ENCODE measurements at places on chromosomes 16 and 17.

GRCh38 chr17:70053241-70054234 is 21.5 kb upstream of the KCNJ16 start:
- no peak for DNase-seq

DNA sequence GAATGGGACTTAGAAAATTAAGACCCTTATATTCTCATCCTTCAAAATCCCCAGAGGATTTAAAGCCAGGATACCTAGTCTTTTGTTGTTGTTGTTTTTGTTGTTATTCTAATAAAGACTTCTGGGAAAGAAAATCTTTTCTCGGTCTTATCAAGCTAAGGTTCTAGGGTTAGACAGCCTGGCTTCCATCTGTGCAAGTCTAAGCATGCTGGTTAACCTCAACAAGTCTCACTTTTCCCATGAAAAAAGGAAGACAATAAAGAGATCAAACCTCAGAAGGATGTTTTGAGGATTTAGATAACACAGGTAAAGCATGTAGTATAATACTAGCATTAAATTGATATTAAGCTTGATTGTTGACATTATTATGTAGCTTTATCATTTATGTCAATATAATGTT is 486.4 kb upstream of the SOX9 start:
- no peak for DNase-seq

DNA sequence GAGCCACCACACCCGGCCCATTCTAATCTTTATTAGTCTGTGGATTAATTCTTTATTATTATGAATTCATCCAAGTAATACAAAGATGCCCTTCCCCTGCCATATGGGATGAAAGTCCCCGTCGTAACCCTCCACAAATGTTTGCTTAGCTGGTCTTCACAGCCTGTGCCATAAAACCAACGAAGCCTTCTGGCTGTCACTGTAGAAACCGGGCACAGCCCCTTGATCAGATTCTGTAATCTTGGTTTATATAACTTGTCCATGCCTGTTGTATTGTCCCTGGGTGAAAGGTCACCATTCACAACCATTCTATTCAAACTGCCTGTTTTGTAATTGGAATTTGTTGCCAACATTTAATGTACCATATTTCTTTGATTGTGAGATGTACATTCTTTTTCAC is 66.5 kb downstream of the ATP2C2 start:
- no peak for DNase-seq

GRCh38 chr17:47831003-47831933 is at the start of the genes LRRC46 and MRPL10:
TSS of gene LRRC46 (plus strand) at chr17:47831670. CDS start at chr17:47831990, 320 bp downstream.
TSS of gene MRPL10 (minus strand) at chr17:47831541. CDS start at chr17:47831511, 30 bp downstream.
- DNase-seq = peak; percentile 76

DNA sequence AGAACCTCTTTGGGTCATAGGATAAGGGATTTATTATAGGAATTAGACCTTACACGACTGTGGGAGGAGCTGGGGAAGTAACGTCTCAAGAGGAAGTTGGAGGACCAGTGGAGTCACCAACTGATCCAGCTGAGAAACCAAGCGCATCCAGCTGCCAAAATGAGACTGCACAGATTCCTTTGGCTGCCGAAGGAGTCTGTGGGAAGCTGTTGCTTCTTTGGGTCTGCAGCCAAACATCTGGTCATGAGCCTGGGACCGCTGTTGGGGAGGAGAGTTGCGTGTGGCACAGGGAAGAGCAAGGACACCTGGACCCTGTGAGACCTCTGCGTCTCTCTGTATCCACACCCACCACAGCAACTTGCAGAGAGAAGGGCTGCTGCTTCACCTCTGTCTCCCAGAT is 2.4 kb upstream of the NACA2 start:
- DNase-seq = no peak

DNA sequence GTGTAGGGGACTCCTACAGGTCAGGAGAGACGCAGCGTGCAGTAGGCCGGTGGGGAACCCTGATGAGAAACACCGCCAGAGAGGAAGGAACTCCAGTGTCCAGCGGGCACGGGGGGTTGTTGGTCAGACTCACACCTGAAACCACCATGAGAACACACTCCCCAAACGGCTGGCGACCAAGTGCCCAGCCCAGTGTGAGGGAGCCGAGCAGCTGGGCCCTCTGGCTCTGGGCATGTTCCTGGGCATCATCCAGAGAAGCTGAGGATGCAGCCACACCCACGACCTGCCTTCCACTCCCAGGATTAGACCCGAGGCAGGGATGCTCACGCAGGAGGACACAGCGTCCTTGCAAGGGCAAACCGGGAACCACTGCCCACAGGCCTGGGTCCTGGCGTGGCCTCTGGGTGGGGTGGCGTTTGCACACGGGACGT is 108.3 kb upstream of the ZNF750 start:
- no peak for DNase-seq

- DNase-seq = peak; percentile 83
These were observed at the start of gene ORC6 for GRCh38 chr16:46689365-46690280. TSS of gene ORC6 (plus strand) at chr16:46689659. CDS start at chr16:46689706, 47 bp downstream.

GRCh38 chr17:49979748-49980479 is 10.9 kb downstream of the DLX4 start:
- DNase-seq = no peak

GRCh38 chr17:66702106-66702936 is 132.6 kb upstream of the CACNG5 start:
- DNase-seq = peak; percentile 14

DNA sequence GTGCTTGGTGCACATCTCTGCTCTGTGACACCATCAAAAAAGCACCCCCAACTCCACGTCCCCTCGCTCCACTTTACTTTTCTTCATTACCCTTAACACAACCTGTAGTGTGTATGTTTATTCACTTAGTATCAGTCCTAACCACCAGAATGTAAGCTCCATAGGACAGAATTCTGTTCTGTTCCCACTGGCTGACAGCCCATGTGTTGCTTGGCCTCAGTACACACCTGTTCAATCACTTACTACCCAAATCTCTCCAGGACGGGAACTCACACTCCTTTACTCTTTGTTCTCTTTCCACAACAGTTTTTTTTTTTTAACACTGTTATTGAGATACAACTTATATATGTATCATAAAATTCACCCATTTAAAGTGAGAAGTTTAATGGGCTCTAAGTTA is 119.6 kb downstream of the MAF start:
- DNase-seq = no peak

DNA sequence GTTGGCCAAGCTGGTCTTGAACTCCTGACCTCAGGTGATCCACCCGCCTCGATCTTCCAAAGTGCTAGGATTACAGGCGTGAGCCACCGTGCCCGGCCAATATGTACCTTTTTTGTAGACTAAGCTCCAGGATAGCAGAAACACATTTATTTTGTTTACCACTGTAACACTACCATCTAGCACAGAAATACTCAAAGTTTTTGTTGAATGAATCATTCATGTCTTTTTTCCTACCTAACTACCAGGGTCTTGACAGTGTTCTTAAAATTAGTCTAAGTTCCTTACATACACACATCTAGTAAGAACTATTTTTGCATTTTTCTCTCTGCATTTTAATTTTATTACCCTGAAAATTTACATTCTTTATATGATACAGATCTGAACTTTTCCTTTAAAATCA is 44.4 kb downstream of the AKAP10 start:
- DNase-seq = no peak

- DNase-seq = no peak
These were observed 2.6 kb upstream of the RASD1 start for GRCh38 chr17:17498606-17499301.

- DNase-seq = no peak
These were observed 498 bp upstream of the CLEC10A start for GRCh38 chr17:7080456-7081041.

DNA sequence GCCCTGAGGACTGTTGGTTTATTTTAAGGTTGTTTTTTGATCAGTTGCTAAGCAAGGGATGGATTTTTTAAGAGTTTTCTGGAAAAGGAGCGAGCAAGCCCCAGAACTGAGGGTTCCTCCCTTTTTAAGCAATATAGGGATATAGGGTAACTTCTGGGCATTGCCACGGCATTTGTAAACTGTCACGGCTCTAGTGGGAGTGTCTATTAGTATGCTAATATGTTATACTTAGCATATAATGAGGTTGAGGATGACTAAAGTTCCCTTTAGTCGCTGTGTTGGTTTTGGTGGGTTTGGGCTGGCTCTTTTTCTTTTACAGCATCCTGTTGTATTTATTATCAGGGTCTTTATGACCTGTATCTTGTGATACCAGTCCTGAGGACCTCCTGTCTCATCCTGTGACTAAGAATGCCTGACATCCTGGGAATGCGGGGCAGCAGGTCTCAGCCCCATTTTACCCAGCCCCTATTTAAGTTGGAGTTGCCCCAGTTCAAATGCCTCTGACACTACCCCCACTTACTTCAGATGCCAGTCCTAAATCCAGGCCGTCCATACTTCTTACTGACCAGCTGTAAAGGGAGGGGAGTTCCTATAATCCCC is 59.4 kb downstream of the MFSD11 start:
- no peak for DNase-seq

GRCh38 chr16:82699711-82700495 is 73.1 kb downstream of the CDH13 start:
- DNase-seq = peak; percentile 32

- no peak for DNase-seq
These were observed at the start of gene ACE for GRCh38 chr17:63476854-63477479. TSS of gene ACE (plus strand) at chr17:63477061. CDS start at chr17:63477095, 34 bp downstream.

DNA sequence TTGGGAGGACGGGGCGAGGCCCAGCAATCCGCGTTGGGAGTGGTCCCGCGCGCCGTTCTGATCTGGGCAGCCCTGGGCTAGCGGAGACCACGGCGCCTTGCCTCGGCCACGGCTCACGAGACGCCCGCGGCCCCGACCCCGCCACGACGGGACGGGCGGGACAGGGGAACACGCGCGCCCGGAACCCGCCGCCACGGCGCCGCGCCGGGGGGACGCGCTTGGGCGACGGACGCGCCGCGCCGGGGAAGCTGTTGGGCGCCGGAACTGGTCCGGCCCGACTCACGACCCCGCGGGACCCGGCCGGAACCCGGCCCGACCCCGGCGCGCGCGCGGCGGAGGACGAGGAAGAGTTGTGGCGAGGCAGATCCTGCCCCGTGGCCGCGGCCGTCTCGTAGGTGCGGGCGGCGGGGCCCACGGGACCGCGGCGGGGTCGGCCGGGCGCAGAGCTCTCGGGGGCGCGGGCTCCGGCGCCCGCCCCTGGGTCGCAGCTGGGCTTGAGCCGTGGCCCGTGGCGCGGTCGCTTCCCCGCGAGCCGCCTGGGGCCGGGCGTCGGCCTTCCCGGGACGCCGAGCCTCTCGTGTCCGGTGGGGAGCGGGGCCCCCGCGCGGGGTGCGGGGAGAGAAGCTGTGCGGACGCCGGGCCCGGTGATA is at the start of gene ACSF3:
Gene ACSF3, plus strand, starts transcription at position 251 of the 650 bp plus-strand sequence. CDS start 6,830 bp downstream, outside the sequence.
- DNase-seq = no peak

DNA sequence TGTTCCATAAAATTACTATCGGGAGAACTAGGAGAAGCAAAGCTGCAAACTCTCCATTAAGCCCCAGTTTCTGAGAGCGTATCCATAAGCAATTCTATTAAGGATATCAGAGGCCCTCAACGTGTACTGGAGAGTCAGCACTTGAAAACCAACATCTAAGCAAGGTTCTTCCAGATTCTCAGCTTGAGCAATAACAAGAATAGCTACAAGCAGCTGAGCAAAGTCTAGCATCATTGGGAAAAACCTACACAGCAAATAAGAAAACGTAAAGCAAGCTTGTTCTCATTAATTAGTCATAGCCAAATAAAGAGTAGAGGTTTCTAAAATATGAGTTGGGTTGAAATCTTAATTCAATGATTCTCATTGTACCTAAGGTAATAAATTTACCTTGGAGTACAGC is 26.9 kb upstream of the COX10 start:
- no peak for DNase-seq

DNA sequence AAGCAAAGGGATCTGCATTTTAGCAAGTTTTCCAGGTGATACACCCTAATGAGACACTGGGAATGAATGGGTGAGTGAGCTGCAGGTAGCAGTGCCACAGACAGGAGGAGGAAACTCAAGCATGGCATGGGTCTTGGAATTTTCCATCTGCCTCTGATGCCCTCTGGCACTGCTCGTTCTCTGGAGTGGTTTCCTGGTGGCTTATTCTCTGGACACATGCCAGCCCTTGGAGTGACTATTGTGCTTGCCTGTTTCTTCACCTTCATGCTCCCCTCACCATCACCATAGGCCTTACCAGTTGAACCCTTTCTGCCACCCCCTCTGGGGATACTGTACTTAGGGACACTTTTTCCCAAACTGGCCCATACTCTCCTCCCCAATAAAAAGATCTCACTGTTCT is 1.6 kb downstream of the COASY start:
- no peak for DNase-seq

DNA sequence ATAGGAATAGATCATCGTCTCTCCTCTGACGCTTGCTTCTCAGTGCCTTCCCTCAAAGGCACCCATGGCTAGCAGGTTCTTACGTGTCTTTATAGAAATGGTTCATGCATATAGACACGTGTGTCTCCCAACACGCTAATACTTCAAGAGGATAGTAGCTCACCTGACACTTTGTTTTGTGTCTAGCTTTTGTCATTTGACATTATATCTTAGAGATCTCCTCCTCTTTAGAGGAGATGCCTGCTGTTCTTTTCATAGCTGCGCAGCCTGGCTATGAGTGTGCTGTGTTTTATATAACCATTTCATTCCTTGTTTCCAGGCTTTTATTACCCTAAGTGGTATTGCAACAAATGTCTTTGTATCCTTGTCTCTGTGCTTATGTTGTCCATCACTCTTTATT is 411.7 kb downstream of the CPPED1 start:
- DNase-seq = no peak

GRCh38 chr17:63095459-63095858 is 129.4 kb downstream of the TANC2 start:
- no peak for DNase-seq

DNA sequence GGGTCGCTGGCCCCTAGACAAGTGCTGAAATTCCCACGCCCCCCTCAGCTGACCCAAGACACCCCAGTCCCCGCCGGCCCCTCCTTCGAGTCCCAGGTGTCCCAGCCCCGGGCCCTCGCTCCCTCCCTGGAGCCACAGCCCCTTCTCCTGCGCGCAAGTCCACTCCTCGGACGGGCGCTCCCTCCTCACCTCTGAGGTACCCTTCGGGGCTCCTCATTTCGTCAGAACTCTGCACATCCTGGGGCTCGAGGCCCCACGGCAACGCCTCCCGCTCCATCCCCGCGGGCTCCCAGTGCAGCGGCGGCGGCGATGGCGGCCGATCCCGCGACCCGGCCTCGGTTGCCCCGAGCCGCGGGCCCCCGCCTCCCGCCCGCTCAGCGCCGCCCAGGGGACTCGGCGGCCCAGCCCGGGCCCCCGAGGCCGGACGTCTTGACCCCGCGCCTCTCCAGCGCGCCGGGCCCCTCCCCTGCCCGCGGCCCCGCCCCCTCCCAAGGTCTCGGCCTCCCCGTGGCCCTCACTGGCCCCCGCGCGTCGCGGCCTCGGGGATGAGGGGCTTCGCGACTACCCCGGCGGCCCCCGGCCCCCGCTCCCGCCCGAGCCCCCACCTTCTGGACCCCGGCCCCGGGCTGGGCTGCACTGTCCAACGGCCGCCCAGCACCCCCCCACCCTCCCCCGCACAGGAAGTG is at the start of gene ZNF768:
Gene ZNF768, minus strand, starts transcription at position 430 of the 686 bp plus-strand sequence. Its CDS starts 153 bp downstream, at position 277.
- no peak for DNase-seq

- no peak for DNase-seq
These were observed 2.3 kb upstream of the KCNJ16 start for GRCh38 chr17:70072546-70073309.

DNA sequence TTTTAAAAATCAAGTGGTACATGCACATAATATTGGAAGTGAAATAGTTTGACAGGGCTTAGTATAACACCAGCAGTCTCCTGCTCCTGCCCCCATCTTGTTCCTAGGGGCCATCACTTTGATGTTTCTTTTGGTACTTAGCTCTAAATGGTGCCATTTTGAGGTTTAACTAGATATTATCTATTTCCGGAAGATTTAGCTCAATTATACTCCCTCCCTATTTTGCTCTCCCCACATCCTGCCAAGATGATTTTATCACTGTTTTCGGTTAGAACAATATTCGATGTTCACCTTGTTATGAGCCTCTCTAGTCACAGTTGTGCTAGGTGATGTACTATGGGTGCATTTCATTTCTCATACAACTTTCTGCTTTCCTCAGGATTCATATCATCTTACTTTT is 20.0 kb upstream of the SLC35G3 start:
- DNase-seq = no peak

Measured in HS-5 (cell line).